Activated CD4-positive, alpha-beta T cell treated with anti-CD3 and anti-CD28 coated beads, Interleukin-2, amount 10 ng/mL, durations not matched to agents 7 days and 5 days (primary cell): ENCODE measurements at places on chromosomes 7 and 10. TPM values are rescaled to one million over a fixed set of nuclear protein-coding genes. Genes with fewer than 3 reads are reported as not detected.

DNA sequence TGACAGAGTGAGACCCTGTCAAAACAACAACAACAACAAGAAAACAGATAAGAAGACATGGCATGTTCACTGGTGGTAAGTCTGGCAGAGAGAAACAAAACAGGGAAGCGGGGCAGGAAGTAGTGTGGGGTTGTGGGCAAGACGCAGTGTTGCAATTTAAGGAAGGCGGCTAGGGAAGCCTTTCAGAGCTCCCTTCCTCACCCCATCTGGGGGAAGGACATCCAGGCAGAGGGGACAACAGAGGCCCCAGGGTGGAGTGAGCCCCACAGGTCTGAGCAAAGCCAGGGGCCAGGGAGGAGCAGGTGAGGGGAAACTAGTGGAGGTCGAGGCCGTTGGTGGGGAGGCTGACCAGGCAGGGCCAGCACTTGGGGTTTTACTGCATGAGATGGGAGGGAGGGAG is 16.8 kb downstream of the LAT2 start:
- H3K27ac ChIP-seq: peak overlapping the region; percentile 83
- DNase-seq: no peak
- H3K36me3 ChIP-seq: peaks cover 25% of the 10 kb centered on the region
- no peaks in the 10 kb centered on the region for H3K27me3 ChIP-seq
- H3K4me1 ChIP-seq: peaks cover 14% of the 10 kb centered on the region

Gene PTPN12
- total RNA-seq: 20.9 TPM

Gene NME8
- total RNA-seq: not detected

Gene OR2A5
- total RNA-seq: not detected

Gene YWHAG
- total RNA-seq: 75.1 TPM
